ENCODE measurements at places on chromosomes 3 and 15.

GRCh38 chr15:89808160-89808870 is 6.3 kb downstream of the ANPEP start:
- DNase-seq, result no peak

- DNase-seq, result no peak
Observed at GRCh38 chr3:86782286-86782685, 208.7 kb downstream of the VGLL3 start.

DNA sequence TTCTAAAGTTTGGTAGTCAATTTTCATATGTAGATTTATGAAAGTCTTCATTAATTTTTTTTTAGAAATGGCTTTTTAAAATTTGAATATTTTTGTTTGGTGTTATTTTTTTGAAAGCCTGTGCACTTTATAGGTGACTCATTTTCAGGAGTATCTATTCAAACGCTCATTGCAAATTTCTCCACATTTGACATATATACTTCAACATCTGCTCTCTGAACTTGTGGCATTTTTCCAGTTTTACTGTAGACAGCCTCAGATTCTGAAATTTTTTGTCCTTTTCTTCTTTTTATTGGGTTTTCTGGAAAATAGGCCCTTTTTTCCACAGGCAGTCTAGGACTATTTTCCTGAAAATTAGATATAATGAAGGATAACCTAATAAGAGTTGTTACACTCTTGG is 396.6 kb downstream of the RBMS3 start:
- no peak for DNase-seq

GRCh38 chr3:176354843-176355242 is 842.4 kb downstream of the TBL1XR1 start:
- no peak for DNase-seq

DNA sequence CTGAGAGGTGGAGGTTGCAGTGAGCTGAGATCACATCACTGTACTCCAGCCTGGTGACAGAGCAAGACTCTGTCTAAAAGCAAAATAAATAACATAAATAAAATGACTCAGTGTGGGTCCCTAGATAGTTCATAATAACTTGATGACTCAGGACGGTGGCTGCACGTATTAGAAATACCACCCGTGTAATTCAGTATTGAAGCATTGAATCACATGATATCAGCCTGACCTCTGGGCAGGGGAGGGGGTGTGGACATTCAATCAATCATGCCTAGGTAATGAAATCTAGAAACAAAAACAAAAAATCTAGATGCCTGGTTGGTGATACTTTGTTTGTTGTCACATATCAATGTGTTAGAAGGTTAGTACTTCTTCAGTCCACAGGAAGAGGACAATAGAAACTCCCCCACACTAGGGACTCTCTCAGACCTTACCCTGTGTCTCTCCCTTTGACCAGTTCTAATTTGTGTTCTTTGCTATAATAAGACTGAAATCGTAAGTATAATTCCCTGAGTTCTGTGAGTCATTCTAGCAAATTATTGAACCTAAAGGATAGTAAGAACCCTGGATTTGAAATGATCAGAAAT is 177.3 kb downstream of the GAP43 start:
- no peak for DNase-seq

GRCh38 chr3:128667641-128668040 is 17.0 kb upstream of the RPN1 start:
- DNase-seq, result no peak

- no peak for DNase-seq
Observed at GRCh38 chr3:13642597-13642996, 93.7 kb downstream of the FBLN2 start.

DNA sequence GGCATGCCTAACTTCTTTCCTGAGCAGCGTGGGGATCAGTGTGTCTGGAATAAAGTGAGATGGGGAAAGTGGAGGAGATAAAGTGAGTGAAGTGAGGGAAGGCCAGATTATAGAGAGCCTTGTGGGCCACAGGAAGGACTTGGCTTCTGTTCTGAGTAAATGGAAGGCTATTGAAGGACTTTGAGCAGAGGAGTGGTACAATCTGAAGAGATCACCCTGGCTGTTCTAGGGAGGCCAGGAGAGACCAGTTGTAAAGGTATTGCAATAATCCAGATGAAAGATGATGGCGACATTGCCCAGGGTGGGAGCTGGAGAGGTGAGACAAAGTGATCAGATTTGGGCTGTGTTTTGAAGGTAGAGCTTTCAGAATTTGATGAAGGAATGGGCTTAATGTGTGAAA is 46.8 kb upstream of the NEO1 start:
- DNase-seq, result no peak

- no peak for DNase-seq
Observed at GRCh38 chr3:128873244-128874022, 6.0 kb upstream of the ACAD9 start.

- no peak for DNase-seq
Observed at GRCh38 chr3:194422188-194422587, 23.1 kb upstream of the GP5 start.

DNA sequence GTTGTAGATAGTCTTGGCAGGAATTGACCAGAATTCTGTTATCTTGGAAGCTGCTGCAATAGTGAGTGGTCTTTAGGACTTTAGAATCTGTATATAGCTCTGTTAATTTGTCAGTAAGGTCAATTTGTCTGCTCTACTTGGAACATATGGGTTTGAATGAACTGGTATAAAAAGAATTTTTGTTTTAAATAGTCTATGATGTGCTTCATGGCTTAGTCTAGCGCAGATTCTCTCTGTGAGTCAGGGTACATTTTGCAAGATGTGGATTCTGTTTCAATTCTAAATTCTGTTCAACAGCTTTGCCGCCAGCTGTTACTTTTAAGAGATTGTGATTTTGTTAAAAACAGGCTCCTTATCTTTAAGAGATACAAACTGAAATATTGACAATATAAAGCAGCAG is 135.9 kb upstream of the AGBL1 start:
- no peak for DNase-seq

Data from stimulated activated naive CD4-positive, alpha-beta T cell (primary cell).